ENCODE measurements at places on chromosomes 7 and 10. TPM values are rescaled to one million over a fixed set of nuclear protein-coding genes. Genes with fewer than 3 reads are reported as not detected.

- no peak for DNase-seq
Measured at GRCh38 chr7:31061185-31061584, 9.1 kb downstream of the ADCYAP1R1 start.

DNA sequence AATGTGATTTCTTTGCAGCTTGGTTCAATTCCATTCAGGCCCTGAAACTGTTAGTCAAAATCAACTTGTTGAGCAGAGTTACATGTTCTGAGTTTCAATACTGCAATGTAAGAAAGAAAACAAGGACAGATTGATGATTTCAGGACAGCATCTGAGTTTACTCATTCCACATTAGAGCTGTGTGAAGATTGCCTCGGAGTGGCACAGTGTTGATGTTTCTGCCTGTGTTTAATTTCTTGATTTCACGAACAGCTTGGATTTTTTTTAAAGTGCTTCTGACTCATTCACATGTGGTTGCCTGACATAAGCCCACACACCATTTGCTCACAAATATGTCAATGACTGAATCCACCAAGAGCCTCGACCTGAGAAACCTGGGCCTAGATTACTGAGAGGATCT is 101.2 kb upstream of the PARD3 start:
- DNase-seq, result peak; percentile 68

DNA sequence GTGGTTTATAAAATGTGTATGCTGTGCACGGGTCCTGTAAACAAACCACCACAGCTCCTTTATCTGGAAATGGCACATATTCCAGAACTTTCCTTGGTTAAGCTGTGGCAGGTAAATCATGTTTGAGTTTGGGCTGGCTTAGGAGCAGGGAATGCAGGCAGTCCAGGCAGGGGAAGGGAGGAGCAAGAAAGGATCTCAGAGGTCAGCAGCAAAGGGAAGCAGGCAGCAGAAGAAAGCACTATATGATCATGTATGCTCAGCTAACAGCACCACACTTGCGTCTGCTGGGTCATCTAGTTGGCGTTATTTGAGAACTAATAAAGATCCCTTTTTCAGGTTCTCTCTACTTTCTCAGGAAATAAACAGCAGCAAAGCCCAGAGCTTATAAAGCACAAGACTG is 7.8 kb downstream of the ICA1 start:
- no peak for DNase-seq

- DNase-seq, result no peak
Measured at GRCh38 chr10:103493916-103494877, 692 bp downstream of the NEURL1 start.

DNA sequence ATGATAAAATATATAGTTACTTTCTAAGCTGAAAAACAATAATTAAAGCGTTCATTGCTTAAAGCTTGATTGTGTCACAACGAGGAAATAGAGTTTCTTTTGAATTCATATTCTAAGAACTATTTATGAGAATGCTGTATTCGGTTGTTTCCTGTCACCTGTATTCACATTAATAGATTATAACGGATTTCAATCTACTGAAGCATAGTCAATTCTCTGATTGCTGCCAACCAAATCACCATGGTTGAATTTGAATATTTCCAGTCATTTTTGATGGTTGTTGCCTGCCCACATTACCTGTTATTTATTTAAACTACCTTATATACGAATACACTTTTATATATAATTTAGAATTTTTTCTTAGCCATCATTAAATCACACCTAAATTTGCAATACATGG is 22.0 kb downstream of the IL2RA start:
- DNase-seq, result no peak

DNA sequence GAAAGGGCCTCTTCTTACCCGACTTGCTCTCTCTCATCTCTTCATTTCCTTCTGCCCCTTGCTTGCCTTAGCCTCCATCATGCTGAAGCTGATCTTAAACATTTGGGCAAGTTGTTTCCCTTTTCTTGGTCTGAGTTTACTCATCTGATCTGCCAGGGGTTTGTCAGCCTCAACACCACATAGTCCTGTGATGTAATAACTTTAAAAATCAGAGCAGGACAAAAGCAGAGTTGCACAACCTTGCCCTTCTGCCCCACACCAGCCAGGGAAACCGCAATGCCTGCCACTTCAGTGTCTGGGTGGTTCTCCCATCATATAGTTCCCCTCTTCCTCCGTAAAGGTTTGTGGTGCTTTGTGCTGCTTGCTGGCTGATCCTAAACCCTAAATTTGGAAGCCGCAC is 9.9 kb upstream of the LIPM start:
- DNase-seq, result peak; percentile 68

GRCh38 chr7:70785427-70785826 is 346.5 kb upstream of the GALNT17 start:
- DNase-seq, result no peak

DNA sequence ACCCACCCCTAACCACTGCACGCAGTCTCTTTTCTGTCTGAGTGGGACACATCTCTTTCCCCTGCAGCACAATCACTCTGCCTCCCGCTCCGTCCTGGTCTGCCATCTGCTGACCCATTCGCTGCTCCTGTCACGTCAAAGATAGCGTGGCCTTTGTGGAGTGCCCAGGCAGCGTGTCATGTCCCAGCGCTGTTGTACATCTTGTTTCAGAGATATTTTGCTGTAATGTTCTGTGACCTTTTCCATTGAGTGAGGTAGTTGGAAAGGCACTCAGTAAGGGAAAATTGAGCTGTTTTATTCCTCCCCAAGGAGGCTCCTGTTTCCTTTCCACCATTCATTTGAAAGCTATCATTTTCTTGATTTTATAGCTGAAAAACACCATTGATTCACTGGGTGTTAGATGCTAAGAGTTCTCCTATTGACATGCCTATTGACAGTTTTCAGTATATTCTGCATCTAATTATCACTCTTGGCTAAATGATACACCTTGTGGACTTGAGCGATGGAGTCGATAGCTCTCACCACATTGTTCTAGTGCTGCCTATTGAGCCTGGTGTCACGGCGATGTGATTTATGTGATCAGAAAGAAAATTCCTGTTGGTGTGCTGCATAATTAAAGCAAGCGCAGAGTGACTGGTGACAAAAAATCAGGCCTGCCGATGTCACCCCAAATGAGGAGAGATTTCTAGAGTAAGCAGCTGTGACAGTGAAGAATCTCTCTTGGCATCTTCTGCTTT is 372.6 kb downstream of the LRMDA start:
- no peak for DNase-seq

DNA sequence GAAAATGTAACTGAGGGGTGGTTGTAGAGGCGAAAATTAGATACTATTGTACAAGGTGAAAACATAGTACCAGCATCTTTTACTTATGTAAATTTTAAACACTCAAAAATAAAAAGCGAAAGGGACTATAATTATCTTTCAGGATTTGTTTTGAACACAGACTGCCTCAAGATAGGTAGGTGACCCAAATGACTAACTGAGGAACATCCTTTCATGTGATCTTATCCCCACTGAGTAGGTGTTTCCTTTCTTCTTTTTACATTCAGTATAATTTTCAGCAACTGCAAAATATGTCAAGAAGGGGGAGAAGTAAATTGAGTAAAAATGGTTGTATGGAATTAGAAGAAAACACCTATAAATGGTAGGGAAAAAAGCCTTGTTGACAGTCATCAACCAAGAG is 236.7 kb downstream of the PHF14 start:
- no peak for DNase-seq

- DNase-seq, result no peak
Measured at GRCh38 chr10:124002391-124003069, 90.9 kb downstream of the CHST15 start.

DNA sequence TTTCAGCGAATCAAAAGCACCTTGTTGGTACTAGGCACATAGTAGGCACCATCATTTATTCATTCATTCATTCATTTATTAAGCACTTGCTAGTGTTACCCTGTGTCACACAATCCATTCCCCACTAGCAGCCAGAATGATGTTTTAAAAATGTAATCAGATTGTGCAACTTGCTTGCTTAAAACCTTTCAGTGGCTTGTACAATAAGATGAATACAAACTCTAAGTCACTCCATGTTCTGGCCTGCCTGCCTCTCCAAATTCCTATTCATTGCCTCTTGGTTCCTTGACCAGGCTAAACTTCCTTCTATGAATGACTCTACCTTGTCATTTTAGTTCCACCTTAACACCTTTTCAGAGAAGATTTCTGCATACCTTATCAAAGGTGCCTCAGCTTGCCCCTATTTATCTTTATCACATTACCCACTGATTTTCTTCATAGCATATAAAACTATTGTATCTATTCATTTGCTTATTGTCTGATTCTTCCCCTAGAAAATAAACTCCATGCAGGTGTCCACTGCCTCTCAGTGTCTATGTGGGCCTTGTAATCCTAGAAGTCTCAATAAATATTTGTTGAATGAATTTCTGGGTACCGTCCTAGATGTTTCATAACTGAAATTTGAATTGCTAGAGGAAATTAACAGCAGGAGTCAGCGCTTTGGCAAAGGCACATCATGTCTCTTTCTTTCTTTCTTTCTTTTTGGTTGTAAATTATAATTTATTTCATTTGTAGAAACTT is 169.5 kb downstream of the TMEM26 start:
- no peak for DNase-seq

DNA sequence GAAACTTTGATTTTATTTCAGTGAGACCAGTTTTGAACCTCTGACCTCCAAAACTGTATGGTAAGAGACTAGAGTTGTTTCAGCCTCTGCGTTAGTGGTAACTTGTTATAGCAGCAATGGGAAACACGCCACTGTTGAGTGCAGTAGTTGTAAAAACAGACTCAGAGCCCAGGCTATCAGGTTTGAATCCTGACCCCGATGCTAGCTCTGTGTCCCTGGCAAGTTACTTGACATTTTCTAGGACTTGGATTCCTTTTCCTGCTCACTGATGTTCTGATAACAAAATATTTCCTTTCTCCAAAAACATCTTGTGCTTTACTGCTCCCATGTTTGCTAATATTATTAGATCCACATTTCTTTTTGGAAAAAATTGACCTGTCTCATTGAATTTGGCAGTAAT is 131.0 kb downstream of the PLXDC2 start:
- DNase-seq, result no peak

DNA sequence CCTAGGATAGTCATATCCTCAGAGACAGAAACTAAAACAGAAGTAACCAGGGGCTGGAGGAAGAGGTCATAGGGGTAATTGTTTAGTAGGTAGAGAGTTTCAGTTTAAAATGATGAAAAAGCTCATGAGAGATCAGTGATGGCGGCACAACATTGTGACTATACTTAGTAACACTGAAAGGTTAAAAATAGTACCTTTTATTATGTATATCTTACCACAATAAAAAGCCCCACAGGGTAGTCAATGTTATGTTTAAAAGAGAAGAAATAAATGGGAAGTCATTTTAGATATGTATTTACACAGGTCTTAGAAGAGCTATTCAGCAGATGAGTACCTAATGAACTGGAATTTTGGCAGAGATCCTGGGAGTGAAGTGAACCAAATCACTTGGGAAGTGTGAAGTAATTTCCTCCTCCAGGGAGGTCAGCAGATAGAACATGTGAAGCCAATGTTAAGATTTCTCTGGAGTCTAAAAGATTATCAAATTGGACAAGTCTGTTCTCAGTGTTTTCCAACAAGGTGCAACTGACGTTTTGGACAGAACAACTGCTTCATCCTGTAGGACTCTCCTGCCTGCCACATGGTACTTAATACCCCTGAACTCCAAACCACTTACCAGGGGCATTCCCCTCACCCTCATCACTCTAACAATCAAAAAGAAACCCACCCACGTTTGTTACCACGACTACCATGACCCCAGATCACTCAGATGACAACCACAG is 6.4 kb downstream of the CDCA7L start:
- no peak for DNase-seq

GRCh38 chr10:112695539-112695938 is 248.5 kb downstream of the VTI1A start:
- DNase-seq, result no peak

DNA sequence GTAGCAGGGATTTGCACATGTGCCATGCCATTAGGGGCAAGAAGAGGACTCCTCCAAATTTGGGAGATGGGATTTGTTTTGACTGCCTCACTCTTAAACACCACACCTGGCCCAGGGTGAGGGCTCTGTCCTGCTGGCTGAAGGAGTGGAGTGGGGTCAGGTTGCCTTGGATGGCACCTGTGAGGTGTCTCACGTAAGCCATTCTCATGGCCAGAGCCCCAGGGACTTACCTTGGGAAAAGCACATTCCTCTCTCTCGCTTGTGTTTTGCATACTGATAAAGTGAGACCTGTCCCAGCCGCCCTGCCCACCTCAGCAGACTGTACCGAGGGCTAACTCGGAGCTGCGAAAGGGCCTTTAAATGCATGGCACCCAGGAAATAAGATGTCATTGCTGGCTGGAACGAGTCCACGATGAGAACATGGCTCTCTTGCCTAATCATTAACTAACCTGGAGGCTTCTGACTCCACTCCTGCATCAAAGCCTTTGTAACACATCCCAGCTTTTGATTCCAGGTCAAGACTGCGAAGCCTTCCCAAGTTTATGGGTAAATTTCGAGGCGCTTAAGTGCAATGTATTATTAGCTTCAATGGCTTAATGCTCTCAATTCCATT is 184.0 kb upstream of the RNF32 start:
- no peak for DNase-seq

DNA sequence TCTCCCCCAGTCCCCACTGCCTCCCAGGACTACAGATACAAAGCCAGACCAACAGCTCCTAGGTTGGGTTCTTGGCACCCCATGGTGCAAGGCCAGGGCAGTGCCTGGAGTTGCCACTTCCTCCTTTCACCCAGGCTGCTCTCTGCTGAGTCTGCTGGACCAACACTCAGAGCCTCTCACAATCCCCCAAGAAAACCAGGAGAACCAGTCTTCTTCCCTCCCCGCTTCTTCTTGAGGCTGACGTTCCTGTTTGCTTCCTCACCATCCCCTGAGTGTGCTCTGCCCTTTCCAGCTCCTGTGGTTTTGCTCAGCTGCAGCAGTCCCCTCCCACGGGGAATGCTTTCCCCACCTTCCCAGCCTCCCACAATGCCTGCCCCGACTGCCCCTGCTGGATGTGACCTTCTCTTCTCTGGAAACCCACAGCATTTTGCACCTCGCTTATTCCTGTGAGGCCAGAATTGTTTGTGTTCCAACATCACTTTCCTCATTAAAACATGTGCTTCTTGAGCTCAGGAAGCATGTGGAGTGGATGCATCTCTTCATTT is 89.9 kb downstream of the GOLGA7B start:
- DNase-seq, result no peak

DNA sequence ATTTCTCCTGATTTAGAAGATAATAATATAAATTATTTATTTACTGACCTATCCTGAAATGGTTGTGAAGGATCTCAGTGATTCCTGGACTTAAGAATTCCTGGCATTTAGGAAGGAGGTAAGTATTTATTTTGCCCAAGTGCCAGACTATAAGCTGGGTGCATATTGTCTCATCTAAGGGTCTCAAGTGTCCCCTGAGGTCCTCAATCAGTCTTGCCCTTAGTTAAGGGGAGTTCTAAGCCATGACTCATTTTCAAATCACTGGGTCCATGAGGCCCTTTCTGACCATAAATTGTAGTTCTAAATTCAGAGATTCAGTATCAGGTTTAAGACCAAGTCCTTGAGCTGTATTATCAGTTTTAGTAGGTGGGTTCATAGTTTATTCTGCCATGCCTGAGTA is 251.6 kb upstream of the MEOX2 start:
- DNase-seq, result no peak

GRCh38 chr7:144386741-144387140 is 16.8 kb downstream of the NOBOX start:
- no peak for DNase-seq

KCNMA1 gene
- total RNA-seq, result 8.4 TPM

ANKRD2 gene
- 0.15 TPM for total RNA-seq

EEPD1 gene
- 9.4 TPM for total RNA-seq

PDE6C gene
- not detected for total RNA-seq

KLF14 gene
- total RNA-seq, result 0.64 TPM

IFIT3 gene
- total RNA-seq, result 24.6 TPM

CUZD1 gene
- total RNA-seq, result 0.99 TPM

SFRP5 gene
- not detected for total RNA-seq

KCNIP2 gene
- not detected for total RNA-seq

MRLN gene
- total RNA-seq, result not detected

CD36 gene
- total RNA-seq, result 1.2 TPM

EPHA1 gene
- total RNA-seq, result not detected

All from H4 (cell line).